Stimulated activated CD8-positive, alpha-beta memory T cell treated with anti-CD3 and anti-CD28 coated beads, Interleukin-2, amount 100 ng/mL, for 1 hour (primary cell): ENCODE measurements at places on chromosomes 11 and 22.

- no peak for DNase-seq
These were observed 9.6 kb upstream of the SLC35C1 start for GRCh38 chr11:45795379-45795778.

- peak; percentile 53 for DNase-seq
These were observed 64.8 kb downstream of the STIM1 start for GRCh38 chr11:3920148-3920852.

DNA sequence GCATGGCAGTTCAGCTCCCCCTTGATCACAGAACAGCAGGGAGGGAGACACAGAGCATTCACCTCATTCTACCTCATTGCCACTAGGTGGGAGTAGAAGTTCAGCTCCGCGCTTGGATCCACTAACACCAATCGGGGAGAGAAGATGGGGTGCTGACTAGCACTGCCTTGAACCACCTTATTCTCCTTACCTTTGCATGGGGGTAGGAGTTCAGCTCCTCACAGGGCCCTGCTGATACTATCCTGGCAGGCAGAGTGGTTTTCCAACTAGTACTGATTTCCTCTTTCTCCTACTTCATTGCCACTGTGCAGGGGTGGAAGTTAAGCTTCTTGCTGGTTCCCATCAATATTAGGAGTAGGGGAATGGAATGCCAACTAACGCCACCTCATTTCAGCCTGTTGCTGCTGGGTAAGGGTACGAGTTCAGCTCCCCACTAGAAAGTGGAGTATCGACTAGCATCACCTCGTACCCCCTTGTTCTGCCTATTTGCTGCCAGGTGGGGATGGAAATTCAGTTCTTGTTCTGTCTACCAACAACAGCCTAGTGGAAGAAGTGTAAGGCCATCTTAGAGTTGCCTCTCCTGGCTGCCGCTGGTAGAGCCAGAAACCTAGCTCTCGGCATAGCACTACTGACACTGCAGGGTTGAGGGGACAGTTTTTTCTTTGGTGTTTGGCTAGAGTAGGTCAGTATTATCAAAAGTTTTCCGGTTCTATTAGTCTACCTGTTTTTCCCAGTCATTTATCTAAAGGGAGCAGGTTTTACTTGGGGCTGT lies 550.9 kb upstream of the CCDC90B start:
- DNase-seq, result no peak

DNA sequence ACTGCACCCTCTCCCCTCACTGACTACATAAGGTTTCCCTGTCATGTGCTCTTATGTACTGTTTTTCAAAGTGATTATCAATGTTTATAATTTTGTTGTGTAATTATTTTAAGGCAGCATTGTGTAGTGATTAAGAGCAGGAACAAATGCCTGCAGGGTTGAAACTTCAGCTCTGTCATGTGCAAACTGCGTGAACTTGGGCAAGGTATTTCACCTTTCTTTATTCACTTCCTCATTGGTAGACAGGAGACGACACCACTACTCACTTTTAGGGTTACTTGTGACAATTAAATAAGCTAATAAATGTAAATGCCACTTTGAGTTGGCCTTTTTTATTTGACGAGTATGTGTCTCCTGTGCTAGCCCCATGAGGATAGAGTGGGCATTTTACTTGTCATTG lies 86.5 kb upstream of the E2F8 start:
- no peak for DNase-seq

GRCh38 chr22:18075720-18076497 lies 1.9 kb upstream of the PEX26 start:
- no peak for DNase-seq

GRCh38 chr11:26676641-26677040 lies 45.2 kb downstream of the SLC5A12 start:
- no peak for DNase-seq

DNA sequence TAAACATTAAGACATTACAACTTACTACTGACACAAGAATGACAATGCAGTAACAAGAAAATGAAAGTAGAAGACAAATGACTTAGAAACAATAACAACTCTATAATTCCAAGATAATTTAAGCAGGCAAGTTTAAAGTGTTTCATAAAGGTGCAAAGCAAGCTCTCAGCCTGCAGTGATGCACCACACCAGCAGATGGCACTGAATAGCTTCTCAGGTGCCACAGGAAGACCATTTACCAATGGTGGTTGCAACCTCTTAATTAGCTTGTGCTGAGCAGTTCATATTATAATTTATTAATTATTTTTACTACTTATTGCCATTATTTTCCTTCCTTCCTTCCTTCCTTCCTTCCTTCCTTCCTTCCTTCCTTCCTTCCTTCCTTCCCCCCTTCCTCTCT lies 60.6 kb downstream of the NXPE2 start:
- DNase-seq, result no peak

- DNase-seq, result no peak
These were observed 54.8 kb upstream of the PHF21B start for GRCh38 chr22:45064313-45065278.

DNA sequence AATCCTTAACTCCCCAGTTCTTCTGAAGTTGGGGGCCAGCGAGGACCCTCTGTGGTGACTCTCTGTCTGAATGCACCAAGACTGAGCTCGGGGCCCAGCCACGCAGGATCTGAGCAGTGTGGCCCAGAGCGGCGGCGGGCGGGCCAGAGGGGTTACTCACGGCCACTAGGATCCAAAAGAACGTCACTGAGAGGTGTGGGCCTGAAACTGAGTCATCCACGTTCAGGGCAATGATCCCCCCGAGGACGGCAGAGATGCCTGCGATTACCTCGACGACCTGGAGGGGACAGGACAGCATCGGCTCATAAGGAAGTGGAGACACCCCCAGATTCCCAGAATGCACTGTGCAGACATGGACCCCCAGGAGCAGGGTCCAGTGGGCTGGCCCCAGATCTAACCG lies 11.2 kb downstream of the MLC1 start:
- no peak for DNase-seq

GRCh38 chr11:10865837-10866270 lies 8.0 kb upstream of the ZBED5 start:
- DNase-seq, result no peak

DNA sequence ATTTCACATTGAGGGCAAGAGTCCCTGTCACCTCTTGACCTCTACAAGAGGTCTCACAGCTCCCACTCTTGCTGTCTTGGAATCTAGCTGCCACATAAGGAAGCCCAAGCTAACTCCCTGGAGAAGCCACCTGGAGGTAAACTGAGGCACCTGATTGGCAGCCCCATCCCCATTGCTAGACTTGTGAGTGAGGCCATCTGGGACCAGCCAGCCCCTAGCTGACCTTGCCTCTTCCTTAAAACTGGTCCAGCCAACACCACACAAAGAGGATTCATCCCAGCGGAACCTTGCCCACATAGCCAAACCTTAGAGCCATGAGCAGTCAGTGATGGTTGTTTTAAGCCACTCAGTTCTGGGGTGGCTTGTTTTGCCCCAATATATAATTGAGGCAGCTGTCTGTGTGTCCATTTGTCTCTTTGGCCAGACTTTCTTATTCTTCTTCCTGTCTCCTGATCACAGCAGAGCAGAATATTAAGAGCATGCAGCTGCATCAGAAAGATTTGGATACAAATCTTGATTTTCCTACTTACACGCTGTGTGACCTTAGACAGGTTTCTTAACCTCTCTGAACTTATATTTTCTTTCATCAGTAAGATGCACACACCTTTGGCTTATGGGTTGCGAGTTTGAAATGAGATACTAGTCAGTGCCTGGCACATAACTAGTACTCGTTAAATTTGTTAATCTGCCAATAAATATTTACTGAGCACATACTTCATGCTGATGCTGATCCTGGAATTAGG lies 74.3 kb upstream of the TP53I11 start:
- no peak for DNase-seq

DNA sequence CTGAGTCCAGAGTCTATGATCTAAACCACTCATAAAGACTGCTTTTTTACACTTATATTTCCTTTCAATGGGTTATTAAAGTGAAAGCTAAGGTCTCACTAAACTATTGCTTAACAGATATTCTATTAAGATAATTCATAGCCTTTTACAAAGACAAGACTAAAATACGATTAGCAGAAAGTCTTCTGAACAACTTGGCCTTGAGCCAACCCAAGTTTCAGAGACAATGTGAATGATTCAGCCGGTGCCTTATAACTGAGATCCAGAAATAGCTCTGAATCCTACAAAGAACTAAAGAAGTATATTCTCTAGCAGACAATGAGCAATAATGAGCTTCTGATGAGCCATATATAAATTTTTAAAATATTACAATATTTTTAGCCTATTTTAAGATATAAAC lies 41.5 kb upstream of the CARD18 start:
- no peak for DNase-seq

- no peak for DNase-seq
These were observed 35.5 kb upstream of the FGF3 start for GRCh38 chr11:69854713-69855112.

DNA sequence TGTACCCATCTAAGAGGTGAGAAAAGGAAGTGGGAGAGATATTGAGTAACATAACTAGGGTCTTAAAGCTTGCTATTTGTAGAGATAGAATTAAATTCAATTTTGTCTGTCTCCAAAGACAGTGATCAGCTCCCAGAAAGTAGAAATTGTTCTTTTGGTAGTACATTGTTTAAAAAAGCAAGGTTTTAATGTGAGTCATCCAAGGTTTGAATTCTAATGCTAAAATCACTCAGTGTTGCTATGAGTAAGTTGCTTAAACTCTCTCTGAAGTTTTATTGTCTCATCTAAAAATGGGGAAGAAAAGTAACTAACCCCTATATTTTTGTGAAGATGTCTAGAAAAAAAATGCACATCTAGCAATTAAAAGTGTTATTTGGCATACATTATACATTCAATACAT lies 1004.5 kb upstream of the CCDC90B start:
- DNase-seq, result no peak

DNA sequence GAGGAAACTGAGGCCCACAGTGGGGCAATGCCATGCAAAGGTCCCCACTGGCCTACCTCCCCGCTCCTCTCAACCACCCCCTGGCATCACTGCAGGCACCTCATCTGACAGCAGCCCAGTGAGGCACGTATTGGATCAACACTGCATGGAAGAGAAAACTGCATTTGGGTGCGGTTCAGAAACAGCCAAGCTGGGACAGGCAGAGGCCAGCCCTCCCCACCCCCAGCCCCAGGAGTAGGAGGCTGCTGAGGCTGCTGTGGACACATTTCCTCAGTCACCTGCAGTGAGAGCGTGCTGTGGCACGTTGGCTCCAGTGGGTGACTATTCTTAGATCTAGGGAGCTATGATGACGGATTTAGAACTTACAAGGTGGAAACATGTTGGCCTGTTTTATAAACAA lies 63.7 kb downstream of the KCNC1 start:
- no peak for DNase-seq

GRCh38 chr11:111933872-111934271 lies 3.3 kb upstream of the DIXDC1 start:
- DNase-seq, result no peak

DNA sequence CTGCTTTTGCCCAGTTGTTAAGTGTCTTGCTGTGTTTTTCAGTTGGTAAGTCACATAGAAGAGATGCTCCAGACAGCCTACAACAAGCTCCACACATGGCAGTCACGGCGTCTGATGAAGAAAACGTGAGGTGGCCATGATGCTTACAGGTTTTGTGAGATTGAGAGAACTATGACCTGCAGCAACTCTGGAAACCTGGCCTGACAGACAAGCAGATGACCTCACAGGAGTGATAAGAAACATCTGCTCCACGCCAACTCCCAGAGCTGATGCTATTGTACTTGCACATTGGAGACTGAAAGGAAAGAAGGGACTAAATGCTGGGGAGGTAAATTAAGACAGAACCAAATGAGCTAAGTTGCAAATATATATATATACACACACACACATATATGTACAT lies 28.6 kb upstream of the LDHA start:
- no peak for DNase-seq

DNA sequence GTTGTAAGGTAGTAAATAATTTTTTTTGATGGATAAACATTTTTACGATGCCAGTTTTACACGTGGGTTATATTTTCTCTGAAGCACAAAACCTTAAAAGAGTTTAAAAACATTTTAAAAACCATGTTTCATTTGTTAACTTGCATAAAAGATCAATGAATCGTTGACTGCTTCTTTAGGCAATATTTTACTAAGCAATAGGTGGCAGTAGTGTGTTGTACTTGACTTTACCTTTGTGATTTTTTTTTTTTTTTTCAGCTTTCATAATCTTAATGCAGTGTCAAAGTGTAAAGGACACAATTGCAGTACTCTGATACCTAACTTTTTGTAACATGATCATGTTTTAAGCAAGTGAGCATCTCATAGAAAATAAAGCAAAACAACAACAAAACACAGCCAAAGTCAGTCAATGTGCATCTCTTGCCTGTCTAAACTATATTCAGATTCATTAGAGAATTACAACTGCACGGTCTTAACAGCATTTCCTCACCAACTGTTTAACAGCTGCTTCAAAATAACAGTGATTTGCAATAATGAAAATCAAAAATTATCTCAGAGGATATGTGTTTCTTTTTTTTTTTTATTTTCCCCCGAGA lies 27.7 kb downstream of the DNAJC24 start:
- DNase-seq, result no peak

DNA sequence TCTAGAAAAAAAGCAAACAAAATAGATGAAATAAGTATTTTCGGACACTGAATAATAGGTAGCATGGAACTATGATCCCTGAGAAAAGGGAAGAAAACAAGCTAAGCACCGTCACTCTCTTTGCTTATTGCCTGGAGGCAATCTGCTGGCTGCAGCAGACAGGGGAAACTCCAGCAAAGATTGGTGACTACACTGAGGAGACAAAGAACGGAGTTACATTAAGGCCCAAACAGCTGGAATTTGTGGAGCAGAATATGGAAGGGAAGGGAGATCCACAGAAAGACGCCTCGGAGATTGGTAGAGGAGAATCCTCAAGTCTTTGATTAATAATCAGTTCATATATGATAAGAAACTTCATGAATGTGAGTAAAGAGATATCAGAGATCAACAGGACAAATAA lies 150.2 kb downstream of the TYR start:
- DNase-seq, result no peak

DNA sequence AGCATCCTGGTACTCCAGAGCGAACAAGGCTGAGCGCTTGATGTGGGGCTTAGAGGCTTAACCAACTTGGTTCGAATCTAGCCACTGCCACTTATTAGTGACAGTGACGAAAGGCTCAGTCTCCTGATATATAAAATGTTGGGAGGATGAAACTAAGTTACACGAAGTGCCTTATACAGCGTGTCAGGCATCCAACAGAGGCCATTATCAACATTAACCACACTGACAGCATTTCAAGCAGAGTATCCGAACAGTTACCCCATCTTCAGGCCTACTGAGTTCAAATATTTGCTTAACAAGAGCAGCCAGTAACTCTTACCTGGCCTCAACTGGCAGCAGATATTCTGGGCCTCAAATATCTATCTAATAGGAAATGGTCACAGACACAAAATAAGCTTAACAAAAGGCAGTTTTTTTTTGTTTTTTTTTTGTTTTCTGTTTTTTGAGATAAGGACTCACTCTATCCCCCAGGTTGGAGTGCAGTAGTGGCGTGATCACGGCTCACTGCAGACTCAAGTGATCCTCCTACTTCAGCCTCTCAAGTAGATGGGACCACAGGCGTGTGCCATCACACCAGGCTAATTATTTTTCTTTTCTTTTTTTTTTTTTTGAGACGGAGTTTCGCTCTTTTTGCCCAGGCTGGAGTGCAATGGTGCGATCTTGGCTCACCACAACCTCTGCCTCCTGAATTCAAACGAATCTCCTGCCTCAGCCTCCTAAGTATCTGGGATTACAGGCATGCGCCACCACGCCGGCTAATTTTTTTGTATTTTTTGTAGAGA lies 2.9 kb downstream of the SERPIND1 start:
- no peak for DNase-seq

GRCh38 chr11:123233280-123233974 lies 38.4 kb upstream of the CLMP start:
- no peak for DNase-seq

GRCh38 chr11:66081505-66081904 lies 11.4 kb downstream of the PACS1 start:
- DNase-seq, result no peak

GRCh38 chr11:95466416-95466815 lies 235.4 kb upstream of the SESN3 start:
- DNase-seq, result no peak
